Femur (tissue), 1 donor: ENCODE measurements at places on chromosomes 6 and 20.

GRCh38 chr6:93568169-93568568 lies 148.8 kb upstream of the EPHA7 start:
- no peak for DNase-seq

- peak; percentile 24 for DNase-seq
These were observed 150.5 kb upstream of the PRSS16 start for GRCh38 chr6:27096834-27097511.

DNA sequence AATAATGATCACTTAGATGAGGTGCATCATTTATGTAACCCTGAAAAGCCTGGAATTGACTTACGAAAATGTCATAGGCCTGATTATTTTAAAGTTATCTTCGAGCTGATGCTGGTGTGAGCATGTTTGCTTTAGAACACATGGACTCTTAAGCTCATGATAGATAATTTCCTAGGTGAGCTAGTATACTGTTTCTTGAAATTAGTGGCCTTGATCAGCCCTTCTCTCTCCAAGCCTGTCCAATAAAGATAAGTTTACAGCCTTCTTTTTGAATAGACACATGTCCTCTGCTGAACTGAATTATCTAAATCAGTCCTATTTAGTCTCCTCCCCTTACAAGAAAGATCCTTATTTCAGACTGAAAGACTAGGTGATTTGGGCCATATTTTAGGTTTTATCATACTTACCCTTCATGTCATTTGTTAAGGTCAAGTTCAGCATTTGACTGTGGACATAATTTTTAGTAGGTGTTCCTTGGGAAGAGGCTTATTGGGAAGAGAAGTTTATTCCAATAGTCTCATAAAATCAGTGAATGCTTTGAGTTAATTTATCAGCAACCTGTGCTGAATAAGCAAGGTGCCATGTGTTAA lies 15.3 kb downstream of the FOXO3 start:
- DNase-seq = no peak

- no peak for DNase-seq
These were observed 16.2 kb downstream of the TMEM30A start for GRCh38 chr6:75268121-75268987.

DNA sequence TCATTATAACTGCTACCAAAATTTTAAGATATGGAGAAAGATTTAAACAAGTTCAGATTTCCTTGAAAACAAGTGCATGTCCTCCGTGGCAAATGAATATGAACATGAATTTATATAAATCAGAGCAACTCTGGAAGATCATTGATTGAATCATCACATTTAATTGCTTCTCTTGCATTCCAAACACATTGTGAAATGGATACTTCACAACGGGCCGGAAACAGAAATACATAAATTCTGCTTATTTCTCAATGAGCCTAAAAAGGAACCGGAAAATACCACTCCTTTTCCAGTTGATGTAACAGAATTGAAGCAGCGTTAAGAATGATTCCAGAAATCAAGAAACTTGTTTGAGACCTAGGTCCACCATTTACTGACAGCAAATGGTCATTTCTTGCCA lies 134.6 kb upstream of the BTN3A2 start:
- DNase-seq = no peak

- no peak for DNase-seq
These were observed at the start of gene TMEM74B for GRCh38 chr20:1184638-1185315. Gene TMEM74B (minus strand): TSS chr20:1184981. CDS start chr20:1183801, 1,180 bp downstream.

GRCh38 chr6:33663028-33663427 lies 41.9 kb downstream of the ITPR3 start:
- no peak for DNase-seq

DNA sequence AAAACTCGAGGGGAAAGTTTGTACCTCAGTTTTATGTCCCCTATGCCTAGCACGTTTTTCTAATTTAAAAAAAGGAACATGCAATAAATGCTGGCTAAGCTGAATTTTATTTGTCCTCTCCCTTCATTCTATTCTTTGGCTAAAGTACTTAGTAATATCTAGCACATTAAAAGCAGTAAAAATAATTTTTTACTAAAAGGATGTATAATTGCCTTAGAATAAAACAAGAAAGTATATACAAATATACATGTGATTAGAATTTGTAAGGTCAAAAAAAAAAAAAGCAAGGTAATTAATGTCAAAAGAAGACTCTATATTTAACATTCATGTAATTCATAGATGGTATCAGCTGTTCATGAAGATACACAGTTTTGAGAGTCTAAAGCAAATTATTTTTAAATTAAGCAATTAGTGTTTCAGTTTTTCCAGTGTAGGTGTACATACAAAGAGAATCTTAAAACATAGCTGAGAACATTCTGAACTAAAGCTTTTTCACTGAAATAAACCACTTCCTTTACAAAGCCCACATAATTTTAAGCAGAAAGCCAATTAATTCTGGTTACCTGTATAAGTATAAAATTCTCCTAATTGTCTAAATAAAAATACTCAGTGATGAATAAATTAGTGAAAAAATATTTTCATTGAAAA lies 32.4 kb downstream of the HBS1L start:
- no peak for DNase-seq

GRCh38 chr6:34272013-34272926 lies 23.5 kb upstream of the SMIM29 start:
- peak; percentile 43 for DNase-seq

- DNase-seq = no peak
These were observed 230.9 kb upstream of the CITED2 start for GRCh38 chr6:139605350-139605749.

GRCh38 chr20:58407201-58407873 lies 18.3 kb downstream of the VAPB start:
- DNase-seq = no peak

DNA sequence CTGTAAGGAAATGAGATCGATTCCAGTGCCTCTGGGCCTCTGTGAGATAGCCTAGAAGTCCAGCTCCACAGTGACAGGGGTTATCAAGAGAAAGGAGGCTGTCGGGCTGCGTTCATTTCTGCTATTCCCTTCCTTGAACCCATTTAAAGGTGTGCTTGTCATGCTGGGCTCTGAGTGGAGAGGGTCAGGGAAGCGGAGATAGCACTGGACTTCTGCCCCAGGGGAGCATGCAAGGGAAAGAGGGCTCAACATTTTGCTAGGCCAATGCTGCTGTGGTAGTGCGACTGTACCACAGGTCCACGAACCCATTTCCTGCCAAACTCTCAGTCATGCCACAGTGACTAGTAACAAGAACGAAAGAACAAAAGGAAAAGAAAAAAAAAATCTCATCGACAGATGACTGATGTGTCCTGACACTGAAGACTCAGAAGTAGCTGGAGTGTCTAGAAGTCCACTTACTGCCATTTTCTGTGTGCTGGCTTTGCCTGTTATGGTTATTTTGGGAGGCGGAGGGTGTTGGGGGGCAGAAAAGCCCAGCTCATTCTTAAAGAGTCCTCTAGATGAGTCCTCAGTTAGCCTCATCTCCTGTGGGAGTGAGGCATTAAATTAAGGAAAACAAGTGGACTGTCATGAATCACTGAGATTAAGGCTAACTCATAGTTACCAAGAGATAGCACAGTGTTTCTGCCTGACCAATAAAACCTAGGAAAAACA lies 8.1 kb downstream of the NEDD9 start:
- DNase-seq = no peak

DNA sequence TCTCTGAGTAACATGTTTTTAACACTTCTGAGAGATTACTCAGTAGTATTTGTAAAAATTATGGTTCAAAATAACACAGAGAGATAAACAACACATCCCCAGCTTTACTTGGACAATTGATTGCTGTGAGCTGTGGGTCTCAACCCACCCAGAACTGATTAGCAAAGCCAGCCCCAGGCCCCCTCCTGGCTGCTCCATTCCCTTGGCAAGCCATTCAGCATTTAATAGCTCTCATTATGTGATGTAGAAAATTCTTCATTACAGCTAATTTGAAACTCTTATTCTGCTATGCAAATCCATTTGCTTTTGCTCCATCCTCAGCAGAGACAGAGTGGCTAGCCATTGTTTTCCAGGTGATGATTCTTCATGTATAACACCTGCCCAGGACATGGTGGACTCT lies 16.6 kb upstream of the SIRT5 start:
- DNase-seq = no peak

GRCh38 chr20:53282217-53282955 lies 310.2 kb downstream of the TSHZ2 start:
- no peak for DNase-seq

DNA sequence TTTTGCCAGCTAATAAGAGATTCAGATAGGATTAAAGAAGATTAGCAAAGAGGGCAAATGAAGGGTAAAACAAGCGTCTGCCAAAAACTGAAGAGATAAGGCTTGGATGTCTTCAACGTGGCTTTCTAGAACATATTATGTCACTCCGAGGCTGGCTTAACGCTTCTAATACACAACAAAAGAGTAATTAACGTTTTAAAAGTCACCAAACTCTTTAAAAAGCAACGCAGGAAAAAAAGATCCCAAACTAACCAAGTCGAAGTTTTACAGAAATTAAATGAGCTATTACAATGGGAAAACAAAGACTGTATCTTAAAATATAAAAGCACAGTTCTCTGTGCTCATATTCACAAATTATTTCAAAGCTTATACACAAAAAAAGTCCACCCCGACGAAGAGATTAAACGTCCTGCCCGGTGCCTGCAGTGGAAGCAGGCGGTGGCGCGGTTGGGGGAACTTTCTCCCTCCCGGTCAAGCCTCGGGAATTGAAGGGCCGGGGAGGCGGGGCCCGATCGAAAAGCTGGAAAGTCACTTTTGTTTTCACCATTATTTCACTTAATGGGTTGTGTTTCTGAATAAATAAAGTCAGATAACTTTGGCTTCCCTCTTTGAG lies 1.2 kb downstream of the MAK start:
- peak; percentile 29 for DNase-seq

DNA sequence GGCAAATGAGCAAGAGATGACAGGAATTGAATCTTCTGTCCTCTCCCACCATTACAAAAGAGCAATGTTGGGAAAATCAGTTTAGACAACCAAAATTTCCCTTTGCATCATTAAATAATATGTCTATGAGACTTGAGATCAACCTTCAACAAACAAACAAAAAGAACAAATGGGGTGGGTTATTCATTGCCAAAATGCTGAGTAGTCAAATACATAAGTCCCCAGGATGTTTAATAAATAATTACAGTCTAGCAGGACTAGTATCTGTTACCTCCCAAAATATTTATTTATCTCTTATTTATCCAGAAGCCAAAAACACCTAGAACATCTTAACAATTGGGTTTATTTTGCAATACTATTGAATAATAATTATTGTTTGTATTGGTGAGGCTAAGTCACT lies 16.2 kb upstream of the IRAK1BP1 start:
- DNase-seq = no peak

DNA sequence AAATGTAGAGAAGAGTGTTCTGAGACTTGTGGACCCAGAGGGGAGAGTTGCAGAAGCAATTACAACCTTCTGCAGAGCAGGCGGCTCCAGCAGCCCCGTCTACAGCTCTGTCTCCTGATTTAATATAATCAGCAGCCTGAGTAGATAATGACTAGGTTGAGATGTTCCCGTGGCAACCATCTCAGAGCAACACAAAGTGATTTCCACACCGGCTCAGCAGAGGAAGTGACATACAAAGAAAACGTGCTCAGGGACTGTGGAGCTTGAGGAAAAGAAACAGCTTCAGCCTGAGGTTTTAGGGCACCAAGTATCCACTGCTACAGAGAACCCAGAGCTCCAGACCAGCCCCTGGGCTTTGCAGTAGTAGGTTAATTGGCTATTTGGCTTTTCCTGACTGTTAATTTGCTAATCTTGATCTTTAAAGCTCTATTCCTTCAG lies 136.4 kb downstream of the MTFR2 start:
- peak; percentile 75 for DNase-seq

DNA sequence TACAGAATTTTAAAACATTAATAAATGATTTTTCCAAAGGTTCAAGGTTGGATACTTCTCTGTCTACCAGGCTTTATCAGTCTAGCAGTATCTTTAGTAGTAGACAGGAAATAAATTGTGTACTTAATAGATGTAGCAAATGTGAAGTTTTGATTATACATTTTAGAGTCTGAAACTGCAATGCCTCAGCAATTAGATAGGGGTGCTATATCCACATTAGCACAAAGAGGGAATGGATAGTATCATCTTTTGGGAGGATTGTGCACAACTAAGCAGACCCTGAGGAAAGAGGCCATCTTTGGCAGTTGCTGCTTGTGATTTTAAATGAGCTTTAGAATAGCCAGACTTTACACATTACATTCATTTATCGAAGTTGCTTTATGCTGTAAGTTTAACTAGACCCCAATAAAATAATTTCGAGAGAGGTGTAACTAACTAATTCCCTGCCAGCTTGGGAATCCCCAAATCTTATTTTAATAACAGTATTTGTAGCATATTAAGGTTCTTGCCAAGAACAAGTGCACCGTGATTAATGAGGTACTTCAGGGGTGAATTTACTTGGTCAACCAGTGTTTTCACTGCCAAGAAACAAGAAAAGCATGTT lies 2.8 kb downstream of the KCNQ5 start:
- no peak for DNase-seq

GRCh38 chr6:71258078-71258866 lies 30.3 kb upstream of the OGFRL1 start:
- DNase-seq = no peak

GRCh38 chr6:145963216-145964068 lies 716 bp downstream of the SHPRH start:
- peak; percentile 69 for DNase-seq

GRCh38 chr6:92545861-92546260 lies 873.5 kb downstream of the EPHA7 start:
- DNase-seq = no peak

GRCh38 chr20:52049001-52049731 lies 142.4 kb downstream of the ZFP64 start:
- DNase-seq = no peak

DNA sequence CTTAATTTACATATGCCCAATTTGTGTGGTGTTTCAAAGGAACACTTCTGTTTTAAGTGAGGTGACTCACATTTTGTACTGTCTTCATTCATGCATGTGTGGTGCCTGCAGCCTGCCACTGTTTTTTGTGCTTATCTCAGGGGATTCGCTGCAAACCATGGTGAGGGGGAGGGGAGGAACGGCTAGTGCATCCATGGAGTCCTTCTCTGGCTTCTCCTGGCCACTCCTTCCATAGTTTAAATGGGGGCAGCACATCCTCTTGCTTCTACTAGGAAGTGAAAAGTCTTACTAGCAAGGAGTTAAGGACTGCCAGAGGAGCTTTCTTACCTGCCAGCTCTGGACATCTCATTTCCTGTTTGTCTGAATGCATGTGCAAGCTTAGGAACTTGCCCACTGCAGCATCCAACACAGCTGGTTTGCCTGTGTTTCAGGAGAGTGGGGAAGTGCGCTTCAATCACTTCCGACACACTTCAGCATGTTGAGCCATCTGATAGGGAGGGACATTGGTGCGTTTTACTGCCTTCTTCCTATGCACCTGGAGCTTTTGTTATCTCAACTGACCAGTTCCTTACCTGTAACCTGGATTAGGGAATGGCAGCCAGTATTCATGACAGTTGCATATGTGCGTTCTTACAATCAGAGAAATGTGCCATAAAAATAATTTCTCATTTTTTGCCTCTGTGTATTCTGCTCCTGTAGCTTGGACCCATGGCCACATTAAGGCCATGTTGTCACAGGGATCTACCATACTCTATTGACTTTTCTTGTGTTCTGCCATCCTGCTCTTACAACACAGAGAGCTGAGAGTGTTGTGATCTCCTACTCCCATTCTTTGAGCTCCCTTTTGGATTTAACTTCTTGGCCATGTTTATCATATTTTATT lies 211.3 kb downstream of the ARID1B start:
- DNase-seq = no peak
